ENCODE measurements at places on chromosomes 4 and X.

GRCh38 chr4:31791666-31792065 is 1071.5 kb downstream of the PCDH7 start:
- no peak for DNase-seq

GRCh38 chr4:88718098-88718497 is 20.5 kb upstream of the NAP1L5 start:
- no peak for DNase-seq

DNA sequence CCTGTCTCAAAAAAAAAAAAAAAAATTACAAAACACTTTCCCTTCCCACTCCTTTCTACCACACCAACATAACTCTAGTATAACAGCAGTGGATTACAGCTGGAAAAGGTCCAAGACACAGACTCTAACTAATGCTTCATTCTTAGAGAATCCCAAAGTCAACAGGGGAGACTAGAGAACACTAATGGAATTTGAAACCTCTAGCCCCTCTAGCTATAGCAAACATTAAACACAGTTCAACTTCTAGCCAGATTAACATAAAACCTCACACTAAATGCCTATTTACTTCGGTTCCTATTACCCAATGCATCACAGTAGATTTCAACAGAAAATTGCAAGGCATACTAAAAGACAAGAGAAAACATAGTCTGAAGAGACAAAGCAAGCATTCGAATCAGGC is 10.5 kb upstream of the DHX15 start:
- no peak for DNase-seq

DNA sequence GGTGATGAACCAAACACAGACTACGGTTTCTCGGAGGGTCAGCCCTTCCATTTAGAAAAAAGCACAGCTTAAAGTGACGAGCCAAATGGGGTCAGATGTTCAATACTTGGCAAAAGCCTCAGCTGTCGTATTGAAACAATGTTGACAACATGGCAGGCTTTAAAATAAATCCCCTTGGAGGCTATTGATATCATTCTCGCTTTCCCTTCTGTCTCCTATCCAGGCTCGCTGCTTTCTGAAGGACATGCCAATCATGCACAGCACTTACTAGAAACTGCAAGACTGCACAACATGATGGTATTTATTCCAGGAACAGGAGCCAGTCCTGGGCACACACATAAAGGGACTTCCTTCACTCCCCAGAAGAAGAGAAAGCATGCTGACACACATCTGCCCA is 137.9 kb downstream of the SLC7A11 start:
- DNase-seq: no peak

- no peak for DNase-seq
Measured at GRCh38 chr4:180120068-180120467, 2123.1 kb upstream of the TENM3 start.

DNA sequence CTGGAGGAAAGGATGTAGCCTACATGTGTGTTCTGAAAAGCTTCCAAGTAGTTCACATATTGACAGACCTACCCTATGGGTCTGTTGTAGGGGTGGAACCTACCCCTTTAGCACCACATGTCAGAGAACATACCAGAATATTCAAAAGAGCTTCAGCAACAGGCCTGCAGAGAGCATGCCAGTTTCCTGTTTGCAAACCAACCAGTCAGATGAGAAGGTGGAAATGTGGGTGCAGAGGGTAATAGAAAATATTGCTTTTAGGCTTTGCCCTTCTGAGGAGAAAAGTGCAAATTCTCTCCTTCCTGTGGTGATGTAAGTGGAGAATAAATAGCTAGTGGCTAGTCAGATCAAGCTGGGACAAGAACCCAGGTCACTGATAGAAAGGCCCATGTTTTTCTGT is 16.4 kb downstream of the INTS6L start:
- no peak for DNase-seq

DNA sequence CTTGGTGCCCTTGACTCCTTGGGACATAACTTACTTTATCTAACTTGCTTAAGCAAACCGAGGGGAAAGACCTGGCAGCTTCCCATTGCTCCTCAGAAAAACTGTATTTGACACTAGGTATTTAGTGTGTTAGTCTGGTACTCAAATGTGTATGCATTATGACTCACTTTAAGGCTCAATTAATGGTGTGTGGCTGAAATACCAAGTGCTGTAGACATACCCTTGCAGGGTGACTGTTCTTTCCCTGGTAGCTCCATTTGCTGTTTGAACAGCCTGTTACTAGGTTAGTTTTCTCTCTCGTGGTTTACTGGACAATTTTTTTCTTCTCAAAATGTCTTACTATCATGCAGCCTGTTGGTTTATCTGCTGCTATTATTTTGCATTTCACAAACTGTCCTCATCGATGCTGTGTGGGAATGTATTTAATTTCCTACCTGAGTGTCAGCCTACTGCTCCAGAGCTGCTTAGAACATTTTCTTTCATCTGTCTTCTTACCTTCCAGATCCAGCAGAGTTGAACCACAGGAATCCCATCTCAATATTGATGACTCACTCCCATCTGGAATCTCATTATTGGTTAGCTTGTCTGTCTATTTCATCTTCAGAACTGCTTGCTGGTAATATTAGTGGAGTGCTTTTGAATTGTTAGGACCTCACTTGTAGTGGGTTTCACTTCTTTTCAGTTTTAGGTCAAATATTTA is 158.0 kb upstream of the FAT1 start:
- DNase-seq: no peak

DNA sequence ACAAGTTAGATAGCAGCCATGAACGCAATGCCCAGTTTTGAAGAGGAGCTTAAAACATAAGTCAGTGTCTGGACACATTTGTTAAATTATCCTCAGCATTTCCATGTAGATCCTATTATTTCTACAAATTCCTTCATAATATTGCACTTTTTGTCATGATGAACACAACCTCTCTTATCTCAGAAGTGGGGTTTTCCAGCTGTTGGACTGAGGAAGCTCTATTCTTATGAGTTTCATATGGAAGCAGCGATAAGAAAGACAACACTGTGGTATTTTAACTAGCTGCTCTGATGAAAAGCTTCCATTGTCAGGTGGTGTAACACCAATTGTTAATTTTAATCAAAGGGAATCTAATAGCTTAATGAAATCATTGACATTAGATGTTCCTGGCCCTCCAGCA is 308.7 kb downstream of the GBA3 start:
- no peak for DNase-seq

GRCh38 chr4:43251841-43252240 is 359.3 kb downstream of the GRXCR1 start:
- no peak for DNase-seq

DNA sequence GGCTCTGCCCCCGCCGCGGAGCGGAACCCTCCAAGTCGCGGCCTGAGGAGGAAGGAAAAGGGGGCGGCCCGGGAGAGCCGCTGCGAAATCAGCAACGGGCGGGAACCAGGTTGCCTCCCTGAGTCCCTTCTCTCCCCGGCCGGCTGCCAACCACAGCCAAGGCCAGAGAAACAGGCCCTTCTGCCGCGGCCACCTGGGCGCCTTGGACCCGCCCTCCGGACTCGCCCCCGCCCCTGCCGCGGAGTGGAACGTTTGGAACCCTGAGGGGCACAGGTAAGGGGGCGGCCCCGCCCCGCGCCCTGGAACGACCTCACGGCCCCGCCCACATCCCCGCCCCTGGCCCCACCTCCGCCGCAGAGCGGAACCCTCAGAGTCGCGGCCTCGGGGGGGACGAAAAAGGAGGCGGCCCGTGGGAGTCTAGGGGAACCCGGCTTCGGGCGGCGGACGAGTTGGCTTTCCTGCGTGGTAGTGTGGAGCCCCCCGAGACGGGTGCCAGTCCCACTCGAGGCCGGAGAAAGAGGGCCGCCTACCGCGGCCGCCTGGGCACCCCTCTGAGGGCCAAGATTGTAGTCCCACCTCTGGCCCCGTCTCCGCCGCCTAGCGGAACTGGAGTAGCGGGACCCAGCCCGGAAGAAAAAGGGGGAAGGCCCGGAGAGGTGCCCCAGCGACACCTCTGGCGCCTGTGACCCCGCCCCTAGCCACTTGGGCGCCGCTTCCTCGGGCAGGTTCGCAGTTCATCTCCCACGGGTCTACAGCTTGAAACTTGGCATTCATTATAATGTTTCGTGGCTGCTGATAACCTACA is 669 bp upstream of the PHKA2 start:
- peak; percentile 90 for DNase-seq

- no peak for DNase-seq
Measured at GRCh38 chr4:87669373-87669772, 19.3 kb downstream of the DMP1 start.

- DNase-seq: no peak
Measured at GRCh38 chr4:52606726-52607125, 52.4 kb downstream of the USP46 start.

- DNase-seq: peak; percentile 45
Measured at GRCh38 chrX:1212532-1212931, at the start of gene CRLF2. TSS of gene CRLF2 (minus strand) at chrX:1212649. CDS start at chrX:1212634, 15 bp downstream.

GRCh38 chr4:138037696-138038095 is 204.5 kb downstream of the SLC7A11 start:
- DNase-seq: no peak

DNA sequence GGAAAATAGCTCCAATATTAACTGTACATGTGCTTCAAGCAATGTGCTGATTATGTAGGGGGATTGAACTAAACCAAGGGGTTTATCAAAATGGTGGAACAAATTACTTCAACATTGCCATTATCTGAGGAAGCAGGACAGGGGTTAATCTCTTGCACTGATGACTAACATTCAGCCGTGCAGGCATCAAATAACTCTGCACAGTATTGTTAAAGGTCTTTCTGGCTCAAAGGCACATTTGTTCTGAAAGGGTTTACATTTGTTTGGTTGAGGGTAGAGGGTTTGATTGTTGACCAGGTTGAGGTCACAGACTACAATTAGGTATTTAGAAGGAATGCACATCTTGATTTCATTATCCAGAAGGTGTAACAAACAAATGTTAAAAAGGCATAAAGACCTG is 32.2 kb upstream of the CCSER1 start:
- DNase-seq: no peak

GRCh38 chr4:1910643-1911042 is 39.5 kb downstream of the NSD2 start:
- DNase-seq: peak; percentile 30

DNA sequence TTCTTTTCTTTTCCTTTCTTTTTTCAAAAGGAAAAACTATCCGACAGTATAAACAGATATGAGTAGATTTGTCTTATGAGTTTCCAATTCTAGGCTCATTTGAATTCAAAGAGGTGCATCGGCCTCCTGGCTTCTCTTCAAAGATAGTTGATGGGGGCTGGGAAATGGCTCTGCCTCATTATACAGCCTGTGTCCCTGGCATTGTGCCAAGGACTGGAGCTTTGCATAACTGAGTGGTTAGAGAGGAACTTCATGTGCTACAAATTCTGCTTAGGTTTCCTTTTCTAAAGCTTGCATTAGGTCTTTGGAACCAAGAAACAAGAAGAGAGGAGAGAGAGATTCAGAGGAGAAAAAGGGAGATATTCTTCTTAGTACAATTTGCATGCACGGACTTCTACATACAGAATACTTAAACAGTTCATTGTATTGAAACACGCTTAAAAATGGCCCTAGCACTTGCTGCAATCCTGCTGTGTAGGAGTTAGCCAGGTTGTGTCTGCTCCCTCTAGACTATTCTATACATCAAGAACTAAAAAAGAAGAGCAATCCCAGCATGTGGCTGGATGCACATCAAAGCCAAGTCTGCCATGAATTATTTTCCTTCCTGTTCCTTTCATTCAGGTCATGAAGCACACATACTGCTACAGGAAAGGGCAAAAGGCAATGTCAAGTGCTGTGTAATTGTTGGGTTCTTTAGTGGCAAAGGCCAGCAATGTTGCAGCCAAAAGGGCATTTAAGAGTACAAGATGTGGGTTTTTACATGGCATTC is 70.9 kb downstream of the INTS12 start:
- no peak for DNase-seq

- no peak for DNase-seq
Measured at GRCh38 chr4:25759101-25759500, 103.5 kb downstream of the SLC34A2 start.

GRCh38 chrX:17668929-17669328 is 68.4 kb upstream of the SCML1 start:
- DNase-seq: no peak

DNA sequence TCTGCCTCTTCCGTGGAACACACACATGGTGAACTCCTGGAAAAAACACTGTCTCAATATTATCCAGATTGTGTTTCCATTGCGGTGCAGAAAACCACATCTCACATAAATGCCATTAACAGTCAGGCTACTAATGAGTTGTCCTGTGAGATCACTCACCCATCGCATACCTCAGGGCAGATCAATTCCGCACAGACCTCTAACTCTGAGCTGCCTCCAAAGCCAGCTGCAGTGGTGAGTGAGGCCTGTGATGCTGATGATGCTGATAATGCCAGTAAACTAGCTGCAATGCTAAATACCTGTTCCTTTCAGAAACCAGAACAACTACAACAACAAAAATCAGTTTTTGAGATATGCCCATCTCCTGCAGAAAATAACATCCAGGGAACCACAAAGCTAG is 87.9 kb downstream of the TET2 start:
- no peak for DNase-seq
